Fibroblast of skin of scalp (primary cell): ENCODE measurements at places on chromosomes 4 and X.

DNA sequence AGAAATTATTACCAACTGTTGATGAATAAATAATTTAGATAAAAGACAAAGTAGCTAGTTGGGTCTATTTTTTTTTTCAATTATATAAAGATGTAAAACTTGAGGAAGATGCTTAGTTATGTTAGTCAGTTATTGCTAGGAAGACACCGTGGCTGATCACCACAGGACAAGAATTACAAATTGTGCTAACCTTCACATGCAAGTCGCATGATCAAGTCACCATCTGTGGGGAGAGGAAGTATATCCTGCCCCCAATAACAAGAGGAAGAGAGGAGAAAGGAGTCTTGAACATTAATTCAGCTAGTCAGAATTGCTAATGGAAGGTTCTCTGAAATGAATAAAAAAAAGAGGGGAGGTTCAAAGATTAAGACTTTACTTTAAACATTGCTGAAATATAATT lies 52.3 kb downstream of the CPEB2 start:
- DNase-seq = no peak

DNA sequence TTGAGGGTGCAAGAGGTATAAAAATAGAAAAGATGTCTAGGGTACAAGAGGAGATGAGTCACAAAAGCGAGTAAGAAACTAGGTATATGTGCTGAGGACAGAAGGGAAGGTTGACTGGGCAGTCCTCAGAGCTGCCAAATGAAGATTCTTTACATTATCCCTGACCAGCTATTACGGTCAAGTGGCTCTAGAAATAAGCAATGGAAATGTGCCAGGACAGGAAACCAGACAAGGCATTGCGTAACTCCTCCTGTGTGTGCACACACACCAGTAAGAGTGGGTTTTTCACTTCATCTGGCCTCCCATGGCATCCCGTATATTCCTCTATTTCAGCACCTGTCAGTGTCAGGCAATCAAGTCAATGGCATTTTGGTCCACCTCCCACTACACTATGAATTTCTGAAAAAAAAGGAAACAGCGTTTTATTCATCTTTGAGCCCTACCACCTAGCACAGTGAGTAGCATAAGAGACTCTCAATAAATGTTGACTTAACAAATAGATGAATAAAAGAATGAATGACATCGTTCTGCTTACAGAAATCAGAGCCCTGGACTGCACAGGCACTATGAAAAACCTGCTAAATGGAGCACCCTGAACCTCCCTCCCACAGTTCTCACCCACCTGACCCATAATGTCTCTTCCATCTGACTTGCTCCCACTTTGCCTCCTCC lies 62.6 kb upstream of the KLF3 start:
- DNase-seq = peak; percentile 29

DNA sequence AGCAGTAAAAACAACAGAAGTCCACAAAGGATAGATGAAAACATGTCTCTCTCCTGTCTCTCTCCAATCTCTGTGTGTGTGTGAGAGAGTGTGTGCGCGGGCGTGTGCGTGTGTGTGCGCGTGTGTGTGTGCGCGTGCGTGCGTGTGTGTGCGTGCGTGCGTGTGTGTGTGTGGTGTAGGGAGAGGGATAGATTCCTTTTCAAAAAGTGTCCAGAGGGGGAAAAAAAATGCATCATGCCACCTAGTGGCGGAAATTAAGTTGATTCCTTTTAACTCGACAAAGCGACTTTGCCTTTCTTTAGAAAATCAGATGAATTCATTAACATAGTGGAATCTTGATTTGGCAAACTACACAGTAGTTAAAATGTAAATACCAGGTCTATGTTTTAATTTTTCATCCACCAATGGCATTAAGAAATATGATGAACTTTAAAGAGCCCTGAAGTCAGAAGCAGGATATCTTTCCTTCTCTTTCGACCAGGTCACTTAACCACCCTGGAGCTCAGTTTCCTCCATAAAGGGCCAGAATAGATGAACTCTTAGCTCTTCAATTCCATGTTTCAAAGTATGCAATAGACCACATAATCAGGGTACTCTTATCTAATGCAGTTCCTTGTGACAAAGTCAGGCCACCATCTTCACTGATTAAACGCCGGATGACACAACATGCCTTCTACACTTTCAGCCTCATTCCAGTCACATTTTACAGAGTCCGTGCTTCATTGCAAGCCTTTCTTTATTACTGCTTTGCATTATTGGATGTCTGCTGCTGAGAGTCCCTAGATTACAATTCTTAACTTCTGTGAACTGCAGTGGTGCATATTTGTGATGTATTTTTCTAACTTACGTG lies 162.8 kb downstream of the FBXO8 start:
- peak; percentile 82 for DNase-seq

DNA sequence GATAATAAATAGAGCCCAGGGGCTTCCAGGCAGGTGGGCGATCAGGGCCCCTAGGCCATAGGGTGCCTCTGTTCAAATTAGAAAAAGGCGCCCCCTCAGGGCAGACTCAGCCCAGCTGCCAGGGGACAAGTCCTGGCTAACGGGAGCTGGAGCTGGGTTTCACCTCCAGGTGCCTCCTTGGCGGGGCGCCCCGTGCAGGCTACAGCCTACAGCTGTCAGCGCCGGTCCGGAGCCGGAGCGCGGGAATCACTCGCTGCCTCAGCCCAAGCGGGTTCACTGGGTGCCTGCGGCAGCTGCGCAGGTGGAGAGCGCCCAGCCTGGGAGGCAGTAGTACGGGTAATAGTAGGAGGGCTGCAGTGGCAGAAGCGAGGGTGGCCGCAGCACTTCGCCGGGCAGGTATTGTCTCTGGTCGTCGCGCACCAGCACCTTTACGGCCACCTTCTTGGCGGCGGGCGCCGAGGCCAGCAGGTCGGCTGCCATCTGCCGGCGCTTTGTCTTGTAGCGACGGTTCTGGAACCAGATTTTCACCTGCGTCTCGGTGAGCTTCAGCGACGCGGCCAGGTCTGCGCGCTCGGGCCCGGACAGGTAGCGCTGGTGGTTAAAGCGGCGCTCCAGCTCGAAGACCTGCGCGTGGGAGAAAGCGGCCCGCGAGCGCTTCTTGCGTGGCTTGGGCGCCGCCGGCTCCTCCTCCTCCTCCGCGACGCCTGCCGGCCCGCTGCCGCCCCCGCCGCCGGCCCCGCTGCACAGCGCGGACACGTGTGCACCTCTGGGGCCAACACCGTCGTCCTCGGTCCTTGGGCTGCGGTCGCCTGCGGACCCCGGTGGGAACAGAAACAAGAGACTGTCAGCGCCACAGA lies 2.4 kb downstream of the NKX3-2 start:
- DNase-seq = no peak

DNA sequence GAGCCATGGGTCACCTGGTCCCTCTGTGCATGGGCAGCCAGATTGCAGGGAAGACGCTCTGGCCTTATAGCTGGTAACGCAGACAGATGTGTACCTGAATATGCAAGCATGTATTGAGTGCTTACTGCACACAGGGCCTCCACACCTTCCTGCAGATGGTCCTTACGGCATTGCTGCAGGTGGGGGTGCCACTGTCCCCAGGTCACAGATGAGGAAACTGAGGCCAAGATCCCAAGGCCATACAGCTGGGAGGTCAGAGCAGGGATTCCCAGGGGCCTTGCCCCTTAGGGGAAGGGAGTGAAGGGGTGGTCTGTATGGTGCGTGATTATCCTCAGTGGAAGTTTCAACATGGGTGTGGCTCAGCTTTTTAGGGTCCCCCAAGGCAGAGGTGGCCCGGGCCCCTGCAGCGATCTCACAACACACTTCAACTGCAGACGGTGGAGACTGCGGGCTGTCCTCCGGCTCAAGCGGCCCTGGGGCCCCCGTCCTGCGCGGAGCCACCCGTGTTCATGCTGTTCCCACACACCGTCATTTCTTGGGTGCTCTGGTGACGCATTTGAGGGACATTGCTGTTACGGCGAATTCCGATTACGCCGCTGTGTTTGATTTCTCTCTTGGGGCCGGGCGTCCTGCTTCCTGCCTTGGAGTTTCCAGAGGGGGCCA lies 8.1 kb downstream of the DOK7 start:
- DNase-seq = no peak

DNA sequence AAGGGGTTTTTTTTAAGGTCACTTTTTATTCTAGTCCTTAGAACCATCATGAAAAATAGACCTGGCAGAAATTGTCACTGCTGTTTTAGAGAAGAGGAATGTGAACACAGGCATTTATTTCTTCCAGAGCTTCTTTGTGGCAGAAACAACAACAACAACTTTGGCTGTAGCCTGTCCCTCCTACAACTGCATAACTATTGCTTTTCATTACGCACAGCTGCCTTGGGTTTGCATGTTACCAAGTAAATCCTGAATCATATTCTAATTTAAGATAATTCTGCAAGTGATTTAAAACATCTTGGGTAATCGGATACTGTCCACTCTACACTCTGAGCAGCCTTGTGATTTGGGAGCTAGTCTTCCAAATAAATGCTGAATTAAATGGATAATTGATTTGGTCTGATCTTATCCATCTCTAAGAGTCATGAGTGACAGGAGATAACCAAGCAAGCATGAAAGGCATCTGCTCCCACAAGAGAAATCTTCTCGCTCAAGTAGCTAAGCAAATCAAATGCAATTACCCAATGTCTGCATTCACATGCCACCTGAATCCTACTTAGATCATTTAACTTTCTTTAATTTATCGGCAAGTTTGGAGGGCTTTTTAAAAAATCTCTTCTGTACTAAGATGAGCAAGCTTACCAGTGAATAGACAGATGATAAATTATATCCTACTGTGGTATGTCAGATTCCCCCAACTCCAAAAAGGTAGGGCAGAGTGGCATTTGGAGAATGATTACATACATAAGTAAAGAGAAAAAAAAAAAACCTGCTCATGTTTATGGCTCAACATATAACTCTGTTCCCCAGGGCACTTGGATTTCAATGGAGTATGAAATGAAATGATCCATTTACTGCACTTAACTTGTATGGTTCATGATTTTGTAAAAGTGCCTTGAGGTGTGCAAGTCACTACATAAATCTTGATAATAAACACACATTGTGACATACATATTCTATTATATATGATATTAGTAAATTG lies 73.6 kb downstream of the EGF start:
- peak; percentile 24 for DNase-seq

DNA sequence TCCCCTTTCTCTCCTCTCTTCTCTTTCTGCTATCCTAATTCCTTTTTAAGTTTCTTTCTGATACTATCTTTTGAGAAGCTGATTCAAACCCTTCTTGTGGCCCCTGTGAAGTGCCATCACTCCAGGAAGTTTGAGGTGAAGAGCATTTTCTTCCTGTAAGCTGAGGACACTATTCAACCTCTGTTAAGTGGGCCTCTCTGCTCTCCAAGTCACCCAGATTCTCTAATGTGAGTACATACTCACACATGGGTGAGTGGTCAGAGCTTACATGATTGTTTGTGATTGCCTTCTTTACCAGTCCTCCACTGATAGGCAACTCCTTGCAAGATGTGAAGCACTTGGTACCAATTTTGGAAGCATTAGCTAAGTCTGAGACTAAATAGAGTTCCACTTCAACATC lies 18.4 kb upstream of the SMIM10L2A start:
- no peak for DNase-seq
